ENCODE measurements at places on chromosomes 1 and 21. TPM values are rescaled to one million over a fixed set of nuclear protein-coding genes. Genes with fewer than 3 reads are reported as not detected.

DNA sequence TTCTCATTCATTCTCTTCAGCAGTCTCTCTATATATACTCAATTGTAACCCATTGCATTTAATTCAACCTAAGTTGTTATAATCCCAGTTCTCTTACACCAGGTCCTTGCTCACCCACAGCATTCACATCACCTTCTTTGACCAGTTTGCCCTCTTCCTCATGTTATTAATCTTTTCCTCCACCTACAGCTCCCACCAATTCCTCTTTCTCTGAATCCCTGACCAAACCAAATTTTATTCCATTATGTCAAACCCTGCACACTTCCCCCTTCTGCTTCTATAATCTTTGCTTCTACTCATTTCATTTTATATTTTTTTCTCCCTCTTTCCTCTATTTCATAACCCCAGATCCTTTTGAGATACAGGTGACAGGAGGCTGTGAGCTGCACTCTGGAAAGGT lies 1.4 kb downstream of the CD1A start:
- no peak for DNase-seq

GRCh38 chr1:155966135-155966534 lies 12.2 kb downstream of the ARHGEF2 start:
- no peak for DNase-seq

- DNase-seq: no peak
Measured at GRCh38 chr1:185969028-185969427, 234.8 kb downstream of the HMCN1 start.

- no peak for DNase-seq
Measured at GRCh38 chr21:31326522-31327242, 17.4 kb downstream of the TIAM1 start.

DNA sequence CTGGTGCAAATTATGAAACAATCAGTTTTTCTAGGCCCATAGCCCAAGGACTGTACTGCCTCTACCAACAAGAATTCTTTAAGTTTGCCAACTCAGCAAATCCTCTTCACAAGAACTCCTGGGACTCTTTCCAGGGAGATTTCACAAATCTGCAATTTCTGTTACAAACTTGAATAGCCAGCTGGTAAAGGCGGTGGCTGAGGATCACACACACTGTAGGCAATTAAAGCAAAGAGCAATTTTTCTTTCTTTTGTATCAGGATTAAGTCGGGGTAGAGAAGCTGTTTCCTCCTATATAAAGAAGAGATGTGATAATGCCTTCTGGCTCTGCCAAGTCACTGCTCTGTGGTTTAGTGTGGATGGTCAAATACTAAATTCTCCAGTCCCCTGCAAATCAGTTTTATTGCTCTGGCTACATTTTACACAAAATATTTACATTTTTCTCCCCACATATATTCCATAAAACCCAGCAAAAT lies 1.7 kb downstream of the ALDH9A1 start:
- peak; percentile 60 for DNase-seq

GRCh38 chr1:235954306-235955283 lies 87.9 kb upstream of the LYST start:
- no peak for DNase-seq

GRCh38 chr1:204760350-204760749 lies 74.8 kb upstream of the LRRN2 start:
- no peak for DNase-seq

DNA sequence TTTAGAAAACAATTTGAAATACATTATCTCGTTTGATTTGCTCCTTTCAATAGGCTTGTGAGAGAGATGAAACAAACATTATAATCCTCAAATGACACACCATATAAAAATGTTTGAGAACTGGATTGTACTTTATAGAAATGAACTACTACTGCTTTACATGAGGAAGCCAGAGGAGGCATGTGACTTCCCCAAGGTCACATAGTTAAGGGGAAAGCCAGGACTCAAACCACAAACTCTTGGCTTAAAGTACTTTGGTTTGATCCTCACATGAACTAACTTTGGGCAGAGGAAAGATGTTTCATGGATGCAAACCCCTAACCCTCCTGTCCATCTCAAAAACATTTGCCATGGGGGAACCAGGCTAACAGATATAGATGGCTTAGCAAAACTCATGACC lies 4.7 kb downstream of the ARHGEF11 start:
- DNase-seq: no peak

- DNase-seq: no peak
Measured at GRCh38 chr1:47559944-47560695, 122.3 kb downstream of the FOXD2 start.

GRCh38 chr1:34108269-34108668 lies 56.8 kb downstream of the CSMD2 start:
- no peak for DNase-seq

DNA sequence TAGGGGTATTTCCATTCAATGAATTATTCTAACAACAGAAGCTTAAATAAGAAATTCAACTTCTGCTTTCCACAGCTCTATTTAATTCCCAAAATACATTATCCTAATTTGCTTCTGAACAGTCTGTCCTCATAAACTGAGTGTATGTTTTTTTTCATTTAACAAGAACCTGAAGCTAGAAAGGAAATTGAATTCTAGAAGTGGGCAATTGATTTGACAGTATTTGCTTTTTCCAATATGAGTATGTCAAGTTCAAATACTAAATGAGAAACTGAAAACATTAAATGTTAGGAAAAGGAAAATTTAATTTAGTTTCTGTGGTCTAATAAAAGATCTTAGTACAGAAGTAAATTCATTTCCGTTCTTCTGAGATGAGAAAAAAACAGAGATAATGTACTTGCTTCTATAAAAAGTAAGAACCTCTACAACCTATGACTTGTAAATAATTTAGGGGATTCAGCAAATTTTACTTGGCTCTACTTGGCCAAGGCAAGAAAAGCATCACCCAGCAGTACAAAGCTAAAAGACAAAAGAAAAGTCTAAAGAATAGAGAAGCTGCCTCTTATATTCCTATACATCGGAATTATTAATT lies 31.1 kb downstream of the RAB3GAP2 start:
- no peak for DNase-seq

GRCh38 chr1:26164036-26164860 lies 4.5 kb downstream of the C1orf232 start:
- peak; percentile 33 for DNase-seq

- peak; percentile 75 for DNase-seq
Measured at GRCh38 chr1:113109908-113110554, 37.0 kb downstream of the LRIG2 start.

- no peak for DNase-seq
Measured at GRCh38 chr1:44677201-44677766, 2.8 kb downstream of the ARMH1 start.

DNA sequence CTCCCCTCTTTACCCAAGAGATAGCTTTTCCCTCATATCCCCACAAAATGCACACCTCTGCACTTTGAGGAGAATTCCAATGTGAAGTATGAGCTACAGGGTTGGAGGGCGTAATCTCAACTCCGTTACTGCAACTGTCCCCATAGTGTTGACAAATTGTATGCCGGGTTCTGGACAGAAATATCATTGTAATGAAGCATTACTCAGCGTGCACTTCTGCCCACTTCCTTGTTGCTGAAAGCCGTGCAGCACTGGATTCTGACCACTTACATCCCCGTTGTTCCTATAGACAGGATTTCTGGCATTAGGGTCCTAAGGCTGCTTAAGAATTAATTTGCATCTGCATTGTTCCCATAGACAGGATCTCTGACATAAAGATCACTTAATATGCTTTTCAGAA lies 205.6 kb downstream of the RHOU start:
- DNase-seq: no peak

GRCh38 chr1:50995651-50996050 lies 25.6 kb downstream of the CDKN2C start:
- no peak for DNase-seq

DNA sequence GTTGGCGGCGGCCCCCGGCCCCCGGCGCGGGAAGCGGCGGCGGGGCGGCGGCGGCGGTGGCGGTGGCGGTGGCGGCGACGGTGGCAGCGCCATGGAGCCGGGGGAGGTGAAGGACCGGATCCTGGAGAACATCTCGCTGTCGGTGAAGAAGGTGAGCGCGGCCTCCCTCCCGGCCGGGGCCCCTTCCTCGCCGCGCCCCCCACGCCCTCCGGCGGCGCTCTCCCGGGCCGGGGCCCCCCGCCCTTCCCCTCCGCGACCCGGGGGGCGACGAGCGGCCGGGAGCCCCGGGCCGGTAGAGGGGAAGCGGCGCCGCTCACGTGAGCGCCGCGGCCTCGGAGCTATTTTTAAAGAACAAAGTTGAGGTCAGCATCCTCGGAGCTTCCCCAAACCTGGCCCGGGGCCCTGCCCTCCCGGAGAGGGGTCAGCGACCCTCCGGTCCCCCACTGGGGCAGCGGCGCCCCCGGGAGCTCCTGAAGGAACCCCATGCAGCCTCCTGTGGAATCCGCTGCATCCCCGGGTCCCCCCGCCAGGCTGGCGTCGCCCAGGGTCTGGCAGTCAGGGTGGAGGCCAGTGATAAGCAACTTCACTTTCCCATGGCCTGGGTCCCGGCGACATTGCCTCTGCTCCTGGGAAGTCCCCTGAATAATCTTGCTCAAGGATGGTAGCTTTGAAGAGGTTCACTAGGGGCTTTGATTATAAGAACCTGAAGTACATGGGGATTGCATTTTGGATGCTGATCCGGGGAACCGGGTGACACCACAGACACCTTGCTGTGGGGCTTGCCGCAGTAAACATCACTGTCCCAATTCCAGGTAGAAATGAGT lies 560 bp downstream of the PLEKHM2 start:
- DNase-seq: peak; percentile 59

DNA sequence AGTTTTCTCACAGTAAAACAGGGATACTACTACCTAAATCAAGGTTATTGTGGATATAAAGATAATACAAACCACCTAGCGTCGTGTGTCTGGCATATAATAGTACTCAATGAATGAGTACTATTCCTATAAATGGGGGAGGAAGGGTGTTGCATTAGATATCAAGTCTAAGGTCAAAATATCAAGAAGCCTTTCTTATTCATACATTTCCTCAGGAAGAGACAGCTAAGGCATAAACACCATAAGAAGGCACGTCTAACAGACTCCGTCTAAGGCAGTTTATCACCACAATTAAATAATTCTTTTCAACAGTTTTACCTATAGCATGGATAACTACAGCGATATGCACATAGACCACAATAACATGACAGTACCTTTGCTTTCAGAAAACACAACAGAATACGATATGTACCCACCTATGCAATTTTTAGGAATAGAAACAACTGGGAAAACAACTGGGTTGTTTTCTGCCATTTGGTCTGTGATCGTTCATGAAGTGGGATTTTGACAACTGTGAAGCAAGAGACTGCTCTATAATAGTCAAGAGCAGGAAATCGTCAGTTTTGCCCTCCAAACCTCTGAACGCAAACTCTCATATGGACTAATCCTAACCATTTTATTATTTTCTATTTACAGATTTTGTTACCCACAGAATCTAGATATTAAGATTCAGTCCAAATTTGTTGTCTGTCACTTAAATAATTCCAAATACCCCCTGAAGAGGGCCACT lies 53.1 kb downstream of the HNRNPR start:
- no peak for DNase-seq

DNA sequence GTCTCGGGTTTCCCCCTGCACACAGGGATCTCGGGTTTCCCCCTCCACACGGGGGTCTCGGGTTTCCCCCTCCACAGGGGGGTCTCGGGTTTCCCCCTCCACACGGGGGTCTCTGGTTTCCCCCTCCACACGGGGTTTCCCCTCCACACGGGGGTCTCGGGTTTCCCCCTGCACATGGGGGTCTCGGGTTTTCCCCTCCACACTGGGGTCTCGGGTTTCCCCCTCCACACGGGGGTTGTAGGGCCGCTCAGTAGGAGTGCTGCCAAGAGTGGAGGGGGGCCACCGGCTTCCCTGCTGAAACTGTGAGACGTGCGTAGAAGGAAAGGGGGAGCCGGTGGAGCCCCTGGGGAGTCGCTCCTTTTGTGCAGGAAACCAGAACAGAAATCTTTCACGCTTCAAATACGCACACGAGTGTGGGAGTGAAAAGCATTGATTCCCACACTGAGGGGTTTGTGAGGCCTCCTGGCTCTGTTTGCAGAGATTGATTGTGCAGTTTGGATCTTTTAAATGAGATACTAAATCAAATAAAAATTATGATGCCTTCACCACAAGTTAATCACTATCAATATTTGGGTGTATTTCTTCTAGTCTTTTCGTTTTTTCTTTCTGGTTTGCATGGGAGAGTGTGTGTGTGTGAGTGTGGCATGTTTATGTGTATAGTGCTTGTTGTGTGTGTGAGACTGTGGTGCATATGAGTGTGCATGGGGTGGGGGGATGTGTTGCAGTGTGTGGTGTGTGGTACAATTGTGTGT lies 54.3 kb upstream of the TRAPPC10 start:
- DNase-seq: no peak

GRCh38 chr1:55288245-55288644 lies 73.1 kb upstream of the USP24 start:
- DNase-seq: no peak

- DNase-seq: no peak
Measured at GRCh38 chr1:205598841-205599668, 32.8 kb downstream of the ELK4 start.

GRCh38 chr1:109025694-109026093 lies 16.2 kb downstream of the WDR47 start:
- DNase-seq: peak; percentile 11

GRCh38 chr1:31116022-31116421 lies 50.5 kb upstream of the PUM1 start:
- no peak for DNase-seq

The COL9A2 gene
- total RNA-seq: 0.39 TPM

The UMODL1 gene
- total RNA-seq: 0.22 TPM

The PWP2 gene
- 24.4 TPM for total RNA-seq

The OR2T11 gene
- not detected for total RNA-seq

The ATAD3C gene
- total RNA-seq: not detected

The IQCC gene
- 4.4 TPM for total RNA-seq

The OR14K1 gene
- total RNA-seq: not detected

The IL6R gene
- 22.4 TPM for total RNA-seq

The LRRC7 gene
- total RNA-seq: 0.29 TPM

The RHEX gene
- not detected for total RNA-seq

The RIPPLY3 gene
- not detected for total RNA-seq

The CYP4A22 gene
- not detected for total RNA-seq

The ADCY10 gene
- not detected for total RNA-seq

The MYCL gene
- 5.3 TPM for total RNA-seq

The CYP4A11 gene
- total RNA-seq: not detected
